ENCODE measurements at places on chromosomes 2 and 18.
A peak's percentile ranks its signal among the peaks of the same experiment; 100 is the strongest.

DNA sequence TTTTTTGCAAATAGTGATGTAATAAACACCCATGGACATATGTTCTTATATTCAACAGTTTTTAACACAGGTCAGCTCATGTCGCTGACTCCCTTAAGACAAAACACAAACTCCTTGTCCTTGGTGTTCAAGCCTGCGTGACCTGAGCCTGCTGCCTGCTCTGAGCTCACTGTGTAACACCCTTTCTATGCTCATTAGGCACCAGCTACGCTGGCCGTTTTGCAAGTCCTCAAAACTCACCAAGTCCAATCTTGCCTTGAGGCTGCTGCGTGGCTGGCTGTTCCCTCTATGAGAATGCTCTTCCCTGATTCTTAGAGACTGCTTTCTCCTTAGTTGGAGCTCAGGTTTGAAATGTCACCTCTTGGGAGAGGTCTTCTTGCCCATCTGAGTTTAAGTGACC, 100.5 kb upstream of the GLI2 start:
- no peak for DNase-seq

DNA sequence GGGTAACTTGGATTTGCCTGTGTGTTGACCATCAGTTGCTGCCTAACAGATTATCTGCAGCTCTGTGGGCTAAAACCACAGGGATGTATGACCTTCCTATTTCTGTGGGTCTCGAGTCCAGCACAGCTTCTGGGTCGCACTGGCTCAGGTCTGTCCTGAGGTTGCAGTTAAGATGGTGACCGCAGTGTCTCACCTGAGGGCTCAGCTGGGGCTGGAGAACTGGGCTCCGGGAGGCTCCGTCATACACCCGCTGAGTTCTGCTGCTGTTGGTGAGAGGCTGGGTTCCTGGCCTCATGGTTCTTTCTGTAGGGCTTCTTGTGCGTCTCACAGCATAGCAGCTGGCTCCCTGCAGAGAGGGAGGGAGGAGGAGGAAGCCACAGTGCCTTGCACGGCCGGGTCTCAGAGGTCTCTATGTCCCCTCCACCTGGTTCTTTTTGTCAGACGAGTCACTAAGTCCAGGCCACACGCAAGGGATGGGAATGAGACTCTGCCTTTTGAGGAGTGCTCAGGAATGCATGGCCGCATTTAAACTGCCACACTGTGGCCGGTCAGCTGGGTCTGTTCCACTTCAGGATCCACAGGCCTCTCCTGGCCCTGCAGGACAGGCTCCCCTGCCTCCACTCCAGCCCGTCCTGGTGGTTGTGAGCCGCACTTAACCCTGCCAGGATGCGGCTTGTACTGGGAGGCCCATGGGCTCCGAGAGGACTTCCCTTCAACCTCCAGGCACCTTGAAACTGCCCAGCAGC, 67.2 kb downstream of the ADI1 start:
- no peak for DNase-seq

DNA sequence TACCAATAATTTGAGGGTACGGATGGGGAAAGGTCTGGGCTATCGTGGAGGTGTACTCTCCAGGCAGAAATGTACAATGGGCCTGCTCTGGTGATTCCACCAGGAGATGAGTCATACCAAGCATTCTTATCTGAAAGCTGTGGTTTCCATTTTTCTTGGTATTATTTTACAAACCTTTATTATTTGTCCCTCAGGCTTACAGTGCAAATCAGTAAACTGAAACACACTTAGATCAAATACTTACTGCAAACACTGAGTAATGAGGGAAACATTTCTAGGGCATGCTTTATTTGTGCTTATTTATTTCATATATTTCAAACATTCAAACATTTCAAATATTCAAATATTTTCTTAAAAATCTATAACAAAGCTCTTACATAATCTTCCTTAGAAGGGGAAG, 319.8 kb downstream of the RND3 start:
- no peak for DNase-seq

DNA sequence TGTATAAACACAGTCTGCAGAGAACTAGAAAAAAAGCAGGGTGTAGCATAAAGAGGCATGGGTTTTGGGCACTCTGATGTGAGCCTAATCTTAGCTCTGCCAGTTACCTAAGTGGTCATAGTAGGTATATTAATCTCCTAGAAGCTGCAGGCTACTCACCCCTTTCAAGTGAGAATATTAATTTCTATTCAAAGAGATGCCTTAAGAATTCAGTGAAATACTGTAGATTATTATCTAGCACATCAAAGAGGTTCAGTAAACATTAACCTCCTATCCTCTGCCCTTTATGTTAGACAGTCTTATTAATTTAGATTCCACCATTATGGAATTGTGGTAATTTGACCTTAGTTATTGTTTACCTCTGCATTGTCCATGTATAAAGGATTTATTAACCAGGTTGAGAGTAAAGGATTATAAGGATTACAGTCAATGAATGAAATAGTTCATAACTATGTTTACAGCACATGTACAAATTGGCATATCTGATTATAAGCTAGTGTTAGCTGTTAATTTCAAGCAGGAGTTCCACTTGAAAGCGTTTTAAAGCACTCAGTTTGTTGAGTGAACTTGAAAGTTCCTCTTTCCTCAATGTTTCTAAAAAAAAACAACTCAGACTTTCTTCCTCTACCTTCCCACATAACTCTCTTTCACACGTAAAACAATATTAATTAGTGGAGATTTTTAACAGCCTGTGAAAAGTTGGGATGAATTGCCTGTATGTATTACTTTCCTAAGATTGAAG, 150.6 kb upstream of the EPC2 start:
- no peak for DNase-seq

GRCh38 chr2:205911306-205911705, 174.7 kb downstream of the INO80D start:
- DNase-seq, result no peak

GRCh38 chr2:192195548-192196418, 1.1 kb upstream of the TMEFF2 start:
- no peak for DNase-seq

DNA sequence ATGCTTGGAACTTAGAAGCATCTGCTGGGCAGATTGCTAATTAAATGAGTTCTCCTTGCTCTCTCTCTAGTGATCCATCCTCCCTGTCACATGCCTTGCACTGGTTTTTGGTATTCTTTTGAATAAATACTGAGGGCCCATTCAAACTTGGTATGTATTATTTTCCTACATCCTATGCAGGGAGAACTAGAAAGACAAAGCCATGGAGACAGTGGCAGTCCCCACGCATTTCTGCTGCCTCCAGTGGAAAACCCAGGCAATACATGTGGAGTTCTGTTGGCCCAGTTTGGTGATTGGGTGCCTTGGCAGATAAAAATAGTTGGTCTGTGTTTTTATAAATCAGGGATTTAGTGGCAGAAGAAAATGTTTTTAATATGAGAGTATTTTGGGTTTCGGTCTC, 68.7 kb downstream of the DIS3L2 start:
- no peak for DNase-seq

GRCh38 chr2:207901829-207902228, 123.5 kb downstream of the PLEKHM3 start:
- no peak for DNase-seq

- DNase-seq, result no peak
Observed at GRCh38 chr2:9736021-9736420, 105.2 kb upstream of the YWHAQ start.

DNA sequence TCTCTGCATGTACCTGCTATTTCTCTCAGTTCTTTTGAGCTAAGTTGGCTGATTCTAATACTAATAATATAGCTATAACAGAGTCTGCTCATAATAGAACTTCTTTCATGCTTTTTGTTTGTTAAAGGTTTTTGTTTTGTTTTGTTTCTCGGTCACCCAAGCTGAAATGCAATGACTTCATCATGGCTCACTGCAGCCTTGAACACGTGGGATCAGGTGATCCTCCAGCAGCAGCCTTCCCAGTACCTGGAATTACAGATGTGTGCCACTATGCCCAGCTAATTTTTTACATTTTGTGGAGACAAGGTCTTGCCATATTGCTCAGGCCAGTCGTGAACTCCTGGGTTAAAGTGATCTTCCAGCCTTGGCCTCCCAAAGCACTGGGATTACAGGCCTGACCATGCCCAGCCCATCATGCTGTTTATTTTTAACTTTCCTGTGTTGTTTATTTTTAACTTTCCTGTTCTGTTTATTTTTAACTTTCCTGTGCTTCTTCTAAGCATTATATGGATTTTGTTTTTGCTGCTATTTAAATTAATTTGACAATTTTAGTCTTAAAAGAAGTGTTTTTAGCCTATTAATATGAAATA, 763.8 kb upstream of the CDH7 start:
- DNase-seq, result no peak

GRCh38 chr18:10923141-10923540, 226.2 kb downstream of the PIEZO2 start:
- DNase-seq, result no peak

GRCh38 chr18:60984510-60984909, 348.7 kb upstream of the CDH20 start:
- no peak for DNase-seq

- DNase-seq, result no peak
Observed at GRCh38 chr18:6781796-6782195, 52.3 kb downstream of the ARHGAP28 start.

- no peak for DNase-seq
Observed at GRCh38 chr2:168968342-168968741, 62.8 kb downstream of the ABCB11 start.

DNA sequence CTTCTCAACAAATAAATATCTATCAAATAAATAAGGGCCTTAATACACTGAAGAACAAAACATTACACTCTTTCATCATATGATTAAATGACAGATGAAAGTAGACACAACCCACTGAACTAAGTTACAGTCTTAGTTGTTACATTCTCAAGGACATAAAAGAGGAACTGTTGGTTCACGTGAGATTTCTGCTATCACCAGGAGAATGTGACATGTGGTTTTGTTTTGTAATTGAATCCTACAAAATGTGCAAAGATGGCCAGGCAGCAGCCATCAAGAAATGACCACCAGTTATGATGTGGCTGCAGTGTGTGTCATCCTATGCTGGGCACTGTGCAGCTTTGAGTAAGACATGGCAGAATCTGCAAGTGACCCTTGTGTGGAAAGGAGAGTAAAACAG, 310.6 kb upstream of the PIK3C3 start:
- DNase-seq, result no peak

GRCh38 chr2:112183327-112184025, 45.3 kb downstream of the FBLN7 start:
- no peak for DNase-seq

DNA sequence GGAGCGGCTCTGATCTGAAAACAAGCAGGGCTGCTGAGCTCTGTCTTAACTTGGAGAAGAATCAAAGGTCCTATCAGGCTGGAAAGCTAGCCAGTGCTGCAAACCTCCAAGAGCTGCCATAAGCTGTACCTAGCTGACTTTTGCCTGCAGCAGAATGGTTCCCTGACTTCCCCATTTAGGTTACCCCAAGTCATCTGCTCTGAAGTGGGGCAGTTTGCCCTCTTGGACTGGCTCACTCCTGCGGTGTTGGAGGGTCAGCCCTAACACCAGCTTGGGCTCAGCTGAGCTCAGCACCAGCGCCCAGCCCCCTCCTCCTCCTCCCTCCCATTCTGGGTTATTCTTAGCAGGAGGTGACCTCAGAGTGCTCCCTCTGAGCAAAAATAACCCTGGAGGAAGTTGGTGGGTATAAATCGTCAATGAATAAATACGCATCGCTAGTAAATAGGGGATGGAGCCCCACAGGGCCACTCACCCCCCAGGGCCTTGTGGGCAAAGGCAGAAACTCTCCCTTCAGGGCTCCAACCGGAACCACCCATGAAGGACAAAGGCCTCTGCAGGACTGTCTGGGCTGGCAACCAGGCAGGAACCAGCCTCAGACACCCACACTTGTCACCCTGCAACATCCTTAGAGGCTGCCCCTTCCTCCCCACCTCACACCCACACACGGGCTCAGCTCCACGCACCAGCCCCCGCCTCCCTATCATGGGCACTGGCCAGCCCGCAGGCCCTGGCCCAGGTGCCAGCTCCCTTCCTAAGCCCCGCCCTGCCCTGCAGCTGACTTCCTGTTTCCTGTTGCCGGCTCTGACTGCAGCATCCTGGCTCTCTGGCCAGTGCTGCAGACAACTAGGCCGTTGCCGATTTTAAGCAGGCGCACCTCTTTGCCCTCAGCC, 46.9 kb downstream of the DNMT3A start:
- peak; percentile 47 for DNase-seq

GRCh38 chr2:85854166-85854509, 34.7 kb downstream of the ST3GAL5 start:
- DNase-seq, result no peak

GRCh38 chr2:95296011-95296410, 1.1 kb upstream of the KCNIP3 start:
- no peak for DNase-seq

GRCh38 chr18:2998644-2999043, 14.3 kb downstream of the LPIN2 start:
- DNase-seq, result no peak

DNA sequence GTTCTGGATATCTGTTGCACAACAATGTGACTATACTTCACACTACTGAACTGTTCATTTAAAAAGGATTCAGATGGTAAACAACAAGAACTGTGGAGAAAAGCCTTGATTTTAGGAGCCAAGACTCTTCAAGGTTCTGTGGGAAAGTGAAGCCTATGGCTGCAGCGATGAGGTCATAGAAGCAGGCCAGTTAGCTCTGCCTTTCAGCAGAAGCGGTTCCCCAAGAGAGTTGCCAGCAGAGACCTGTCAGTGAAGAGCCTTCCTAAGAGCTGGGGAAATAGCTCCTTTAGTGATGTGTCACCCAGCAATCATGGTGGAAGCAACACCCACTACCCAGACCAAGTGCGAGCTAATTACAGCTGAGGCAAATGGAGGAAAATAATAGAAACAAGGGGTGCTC, 346.5 kb upstream of the ETAA1 start:
- no peak for DNase-seq

GRCh38 chr2:165408186-165408585, 61.3 kb upstream of the CSRNP3 start:
- DNase-seq, result no peak

- no peak for DNase-seq
Observed at GRCh38 chr2:140491876-140492275, 1638.9 kb downstream of the LRP1B start.

GRCh38 chr2:204264085-204264553, 281.2 kb upstream of the PARD3B start:
- no peak for DNase-seq

DNA sequence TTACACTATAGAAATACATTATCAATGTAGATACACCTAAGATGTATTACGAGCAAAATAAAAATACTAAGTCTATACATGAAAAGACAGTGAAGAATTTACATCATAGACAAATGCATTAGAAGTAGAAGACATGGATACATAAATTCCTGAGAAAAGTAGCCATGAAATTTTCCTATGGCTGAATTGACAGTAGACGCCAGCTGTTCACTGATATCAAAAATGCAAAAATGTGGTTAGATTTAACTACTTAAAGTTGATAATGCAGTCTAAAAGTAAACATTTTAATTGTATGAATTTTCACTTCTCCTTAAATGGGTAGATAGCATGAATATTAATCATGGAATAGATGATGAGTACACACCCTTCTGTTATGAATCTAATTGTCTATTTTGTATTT, 350.9 kb downstream of the ARHGAP15 start:
- DNase-seq, result no peak

GRCh38 chr2:207813221-207813916, 43.7 kb upstream of the FZD5 start:
- peak; percentile 20 for DNase-seq

GRCh38 chr2:129008881-129009554, 690.4 kb upstream of the HS6ST1 start:
- no peak for DNase-seq

All from amygdala (tissue), 56 donors.